ENCODE measurements at places on chromosomes 11 and 22. TPM values are rescaled to one million over a fixed set of nuclear protein-coding genes. Genes with fewer than 3 reads are reported as not detected.

The TSGA10IP gene
- 1.1 TPM for total RNA-seq

The C11orf42 gene
- 0.77 TPM for total RNA-seq

DNA sequence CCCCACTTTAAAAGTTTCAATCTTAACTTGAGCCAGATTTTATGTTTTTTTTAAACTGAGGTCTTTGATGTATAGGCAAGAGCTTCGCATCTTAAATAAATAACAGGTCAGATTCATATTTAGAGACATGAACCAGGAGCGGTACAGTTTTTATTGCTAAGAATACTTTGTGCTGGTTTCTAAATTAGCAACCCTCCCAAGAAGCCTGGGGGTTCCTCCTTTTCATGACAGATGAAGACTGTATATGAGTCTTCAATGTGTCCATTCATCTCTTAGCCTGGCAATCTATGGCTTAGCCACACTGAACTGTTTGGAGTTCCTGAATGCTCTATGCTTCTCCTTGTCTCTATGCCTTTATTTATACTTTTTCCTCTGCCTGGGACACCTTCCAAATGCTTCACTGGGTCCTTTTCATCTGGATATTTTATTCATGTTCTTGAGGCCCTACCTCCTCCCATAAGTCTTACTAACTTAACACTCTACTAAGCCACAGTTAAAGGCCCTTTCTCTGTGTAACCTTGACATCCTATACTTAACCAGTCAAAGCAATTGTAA, 338.6 kb downstream of the INSC start:
- ATAC-seq, result no peak

GRCh38 chr11:118175993-118176777, at the start of gene SCN2B:
TSS of gene SCN2B (minus strand) at chr11:118176639. CDS start at chr11:118176431, 208 bp downstream.
- ATAC-seq, result no peak

DNA sequence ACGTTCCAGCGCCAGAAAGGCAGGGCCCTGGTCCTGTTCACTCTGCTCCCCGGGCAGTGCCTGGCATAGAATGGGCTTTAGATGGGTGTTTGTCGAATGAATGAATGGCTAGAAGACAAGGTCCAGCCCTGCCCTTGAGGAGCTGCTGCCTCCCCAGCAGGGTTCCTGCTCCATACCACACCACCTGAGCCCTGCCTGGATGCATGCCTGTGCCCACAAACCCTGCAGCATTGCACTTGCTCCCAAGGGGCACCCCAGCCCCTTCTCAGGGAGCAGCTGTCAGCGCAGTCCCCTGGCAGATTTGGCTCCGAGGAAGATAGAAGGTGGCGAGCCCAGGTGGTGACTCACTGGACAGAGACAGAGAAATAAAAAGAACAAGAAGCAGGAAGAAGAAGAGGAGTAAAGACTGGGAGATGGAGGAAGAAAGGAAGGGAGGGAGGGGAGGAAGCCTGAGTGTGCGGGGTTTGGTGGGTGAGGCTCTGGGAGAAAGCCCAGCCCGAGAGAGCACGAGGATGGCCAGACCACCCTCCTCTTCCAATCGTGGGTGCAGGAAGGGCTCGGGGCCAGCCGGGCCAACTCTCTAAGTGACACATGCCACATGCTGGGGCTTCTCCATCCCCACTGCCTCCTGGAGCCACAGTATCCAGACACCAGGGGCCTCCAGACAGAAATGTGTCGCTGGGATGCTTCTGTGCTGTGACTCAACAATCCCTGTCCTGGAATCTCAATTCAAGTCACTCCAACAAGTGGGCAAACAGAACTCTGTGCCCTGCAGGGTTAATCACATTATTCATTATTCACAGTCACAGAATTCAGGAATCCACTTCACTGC, 1474.3 kb downstream of the BRD1 start:
- ATAC-seq, result no peak
